ENCODE measurements at places on chromosomes 4 and X. TPM values are rescaled to one million over a fixed set of nuclear protein-coding genes. Genes with fewer than 3 reads are reported as not detected.

Gene MAP3K15
- total RNA-seq = 1.8 TPM

Gene NPY1R
- total RNA-seq = 0.08 TPM

Gene NUDT9
- total RNA-seq = 25.1 TPM

Gene ATP8A1
- total RNA-seq = 0.05 TPM

Gene GUCY1A1
- not detected for total RNA-seq

Gene GC
- not detected for total RNA-seq

Gene NDP
- total RNA-seq = not detected

Data from A549 treated with CpdA at 1 μM for 4 hours (cell line).